GM13977 (cell line): ENCODE measurements at places on chromosomes 6 and 20.

DNA sequence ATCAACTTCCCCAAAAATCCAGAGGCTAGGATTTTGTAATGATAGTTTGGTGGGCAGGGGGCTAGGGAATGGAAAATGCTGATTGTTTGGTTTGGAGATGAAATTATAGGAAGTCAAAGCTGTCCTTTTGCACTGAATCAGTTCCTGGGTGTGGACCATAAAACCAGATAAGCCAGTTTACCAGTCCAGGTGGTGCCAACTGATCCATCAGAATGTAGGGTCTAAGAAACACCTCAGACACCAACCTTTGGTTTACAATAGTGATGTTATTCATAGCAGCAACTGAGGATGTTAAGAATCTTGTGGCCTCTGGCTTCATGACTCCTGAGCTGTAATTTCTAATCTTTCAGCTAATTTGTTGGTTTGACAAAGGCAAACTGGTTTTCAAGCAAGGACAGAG lies 496.6 kb upstream of the EPHA7 start:
- DNase-seq, result no peak

- DNase-seq, result no peak
Measured at GRCh38 chr6:113299531-113299930, 557.6 kb upstream of the MARCKS start.

GRCh38 chr20:3250091-3250504 lies 11.1 kb upstream of the SLC4A11 start:
- DNase-seq, result no peak

- DNase-seq, result no peak
Measured at GRCh38 chr6:151497905-151498304, 4.1 kb downstream of the CCDC170 start.
